ENCODE measurements at places on chromosomes 2 and 18. TPM values are rescaled to one million over a fixed set of nuclear protein-coding genes. Genes with fewer than 3 reads are reported as not detected.
A peak's percentile ranks its signal among the peaks of the same experiment; 100 is the strongest.

GRCh38 chr2:63582873-63583272 is 5.4 kb downstream of the WDPCP start:
- no peak overlapping the region for H3K4me3 ChIP-seq
- H3K27me3 ChIP-seq = no peaks in the 10 kb centered on the region

SIX3 gene
- total RNA-seq = not detected

GRCh38 chr2:172098650-172099471 is 3.8 kb downstream of the DLX2 start:
- H3K27ac ChIP-seq = no peak overlapping the region
- peaks cover 24% of the 10 kb centered on the region for H3K4me1 ChIP-seq
- DNase-seq = peak; percentile 43
- peaks cover 15% of the 10 kb centered on the region for H3K27me3 ChIP-seq

DNA sequence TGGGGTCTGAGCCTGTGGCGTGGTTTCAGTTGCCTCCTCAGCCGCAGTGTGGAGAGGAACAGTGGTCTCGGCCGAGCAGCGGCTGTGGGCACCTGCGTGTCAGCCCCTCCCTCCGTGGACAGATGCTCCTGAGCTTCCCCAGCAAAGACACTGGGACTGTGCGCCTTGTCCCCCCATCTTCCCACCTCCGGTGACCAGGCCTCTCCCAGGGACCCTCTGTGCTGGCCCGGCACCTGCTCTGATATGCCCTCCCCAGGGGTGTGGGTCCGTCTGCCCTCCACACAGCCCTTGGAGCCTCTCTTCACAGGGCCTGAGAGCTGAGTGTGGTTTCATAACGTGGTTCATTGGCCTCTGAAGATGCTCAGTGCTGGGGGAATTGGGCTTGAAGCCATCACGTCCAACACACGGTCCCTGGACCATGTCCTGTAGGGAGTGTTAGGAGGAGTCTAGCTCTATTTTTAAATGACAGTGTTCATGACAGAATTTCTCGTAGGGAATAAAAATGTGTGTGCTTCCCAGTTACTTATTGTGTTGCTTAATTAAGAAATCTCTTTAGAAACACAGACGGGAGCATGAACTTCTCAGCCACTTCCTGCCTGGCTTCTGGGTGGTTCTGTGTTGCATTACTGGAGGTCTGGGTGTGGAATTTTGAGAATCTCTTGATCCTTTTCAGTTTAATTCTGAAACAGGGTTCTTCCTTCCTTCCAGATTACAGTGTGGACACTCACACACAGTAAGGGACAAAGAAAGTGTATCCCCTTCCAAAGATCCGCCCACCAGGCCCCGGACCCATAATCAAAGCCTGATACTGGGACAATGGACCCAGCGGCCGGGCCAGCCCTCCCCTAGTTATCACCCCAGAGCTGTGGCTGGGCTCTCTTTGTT is 110.7 kb downstream of the NFATC1 start:
- H3K36me3 ChIP-seq = no peaks in the 10 kb centered on the region
- H3K27me3 ChIP-seq = no peaks in the 10 kb centered on the region
- peaks cover 12% of the 10 kb centered on the region for H3K4me1 ChIP-seq
- DNase-seq = peak; percentile 14
- no peak overlapping the region for H3K4me3 ChIP-seq
- peak overlapping the region; percentile 77 for H3K27ac ChIP-seq

GRCh38 chr2:113080134-113080533 is 12.4 kb downstream of the IL1F10 start:
- DNase-seq = no peak
- no peaks in the 10 kb centered on the region for H3K4me1 ChIP-seq
- no peak overlapping the region for H3K4me3 ChIP-seq
- H3K36me3 ChIP-seq = no peaks in the 10 kb centered on the region
- H3K27me3 ChIP-seq = no peaks in the 10 kb centered on the region
- H3K27ac ChIP-seq = no peak overlapping the region

DNA sequence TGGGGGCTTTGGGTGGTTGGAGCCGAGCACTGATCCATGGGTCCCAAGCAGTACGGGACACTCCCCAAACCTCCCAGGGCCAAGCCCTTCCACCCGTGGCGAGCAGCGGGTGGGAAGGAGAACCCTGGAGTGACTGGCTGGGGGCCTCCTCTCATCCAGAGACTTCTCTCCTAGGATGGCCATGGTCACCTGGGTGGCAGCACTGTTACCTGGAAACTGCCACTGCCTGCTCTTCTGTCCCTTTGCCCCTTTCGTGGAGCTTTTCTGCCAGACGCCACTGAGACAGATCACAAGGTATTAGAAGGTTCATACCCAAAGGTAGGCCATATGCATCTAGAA is 26.9 kb downstream of the CENPO start:
- DNase-seq = no peak
- no peaks in the 10 kb centered on the region for H3K27me3 ChIP-seq
- H3K27ac ChIP-seq = no peak overlapping the region
- no peak overlapping the region for H3K4me3 ChIP-seq
- peaks cover 2% of the 10 kb centered on the region for H3K4me1 ChIP-seq

DNA sequence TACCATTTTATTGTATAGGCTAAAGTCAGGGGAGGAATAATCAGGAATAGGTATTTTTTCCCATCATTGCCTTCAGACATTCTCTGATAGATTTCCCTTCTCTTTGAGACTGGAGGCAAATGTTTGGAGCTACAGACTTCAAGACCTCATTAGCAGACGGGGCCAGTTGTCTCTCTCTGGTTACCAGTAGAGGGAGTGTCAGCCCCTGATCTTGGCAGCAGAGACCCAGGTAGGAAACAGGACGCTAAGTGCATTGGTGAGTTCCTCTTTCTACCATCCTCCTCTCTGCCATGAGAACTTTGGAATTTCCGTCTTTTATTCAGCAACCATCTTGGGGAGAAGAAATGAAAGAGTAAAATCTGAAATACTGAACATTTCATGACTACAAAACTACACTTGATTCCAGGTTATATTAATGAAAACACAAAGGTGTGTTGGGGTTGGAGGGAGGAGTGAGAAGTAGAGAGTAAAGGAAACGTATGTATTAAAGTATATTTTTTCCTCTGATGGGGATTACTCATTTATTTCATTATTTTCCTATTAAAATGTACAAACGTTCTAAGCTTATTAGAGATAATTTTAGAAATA is 186.2 kb upstream of the GCFC2 start:
- no peaks in the 10 kb centered on the region for H3K4me1 ChIP-seq
- no peaks in the 10 kb centered on the region for H3K27me3 ChIP-seq
- no peak overlapping the region for H3K4me3 ChIP-seq
- no peaks in the 10 kb centered on the region for H3K36me3 ChIP-seq
- no peak for DNase-seq

PLCL1 gene
- total RNA-seq = 12.6 TPM

All from ovary (tissue), 10 donors.